ENCODE measurements at places on chromosomes 2 and 18. TPM values are rescaled to one million over a fixed set of nuclear protein-coding genes. Genes with fewer than 3 reads are reported as not detected.

PRKD3 gene
- total RNA-seq = 13.0 TPM

HS1BP3 gene
- 6.1 TPM for total RNA-seq

GNLY gene
- 2.6 TPM for total RNA-seq

RBM43 gene
- total RNA-seq = 3.8 TPM

WIPF1 gene
- total RNA-seq = 167 TPM

TDRD15 gene
- not detected for total RNA-seq

PROKR1 gene
- total RNA-seq = not detected

SLC5A7 gene
- total RNA-seq = not detected

COL4A4 gene
- total RNA-seq = not detected

GPR75 gene
- 0.10 TPM for total RNA-seq

ERBB4 gene
- total RNA-seq = not detected

IL1B gene
- total RNA-seq = not detected

DES gene
- not detected for total RNA-seq

FAM110C gene
- 0.10 TPM for total RNA-seq

CFAP65 gene
- not detected for total RNA-seq

RBM44 gene
- total RNA-seq = 0.84 TPM

MBD2 gene
- total RNA-seq = 102 TPM

MC2R gene
- total RNA-seq = not detected

PIGN gene
- total RNA-seq = 21.2 TPM

SP140 gene
- total RNA-seq = 95.1 TPM

INO80D gene
- total RNA-seq = 15.0 TPM

FBXO36 gene
- 1.9 TPM for total RNA-seq

CNNM3 gene
- total RNA-seq = 19.9 TPM

BIN1 gene
- 51.1 TPM for total RNA-seq

SULT1C4 gene
- not detected for total RNA-seq

FAM124B gene
- 0.43 TPM for total RNA-seq

HSPE1 gene
- 310 TPM for total RNA-seq

DOK6 gene
- total RNA-seq = not detected

CPLX4 gene
- not detected for total RNA-seq

LDLRAD4 gene
- 21.3 TPM for total RNA-seq

SERPINB12 gene
- not detected for total RNA-seq

FNDC4 gene
- total RNA-seq = not detected

GTF2A1L gene
- not detected for total RNA-seq

STAMBP gene
- 80.5 TPM for total RNA-seq
